T1000 (cell line): ENCODE measurements at places on chromosomes 11 and 22.

DNA sequence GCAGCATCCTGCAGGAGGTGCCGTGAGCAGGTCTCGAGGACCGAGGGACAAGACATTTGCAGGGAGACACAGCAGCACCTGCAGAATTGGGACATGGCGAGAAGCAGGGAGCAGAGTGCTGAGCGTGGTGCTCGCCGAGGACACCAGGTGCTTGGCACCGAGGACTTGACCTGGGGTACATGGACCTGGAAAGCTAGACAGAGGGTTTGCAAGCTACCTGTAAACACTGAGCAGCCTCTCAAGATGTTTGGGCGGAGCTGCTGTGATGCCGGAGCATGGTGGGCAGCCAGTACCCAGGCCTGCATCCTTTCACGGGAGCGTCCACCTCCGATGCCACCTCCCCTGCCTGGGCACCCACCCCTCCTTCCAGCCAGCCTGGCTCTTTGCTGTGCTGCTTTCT is 773.2 kb downstream of the TBC1D22A start:
- DNase-seq, result no peak

DNA sequence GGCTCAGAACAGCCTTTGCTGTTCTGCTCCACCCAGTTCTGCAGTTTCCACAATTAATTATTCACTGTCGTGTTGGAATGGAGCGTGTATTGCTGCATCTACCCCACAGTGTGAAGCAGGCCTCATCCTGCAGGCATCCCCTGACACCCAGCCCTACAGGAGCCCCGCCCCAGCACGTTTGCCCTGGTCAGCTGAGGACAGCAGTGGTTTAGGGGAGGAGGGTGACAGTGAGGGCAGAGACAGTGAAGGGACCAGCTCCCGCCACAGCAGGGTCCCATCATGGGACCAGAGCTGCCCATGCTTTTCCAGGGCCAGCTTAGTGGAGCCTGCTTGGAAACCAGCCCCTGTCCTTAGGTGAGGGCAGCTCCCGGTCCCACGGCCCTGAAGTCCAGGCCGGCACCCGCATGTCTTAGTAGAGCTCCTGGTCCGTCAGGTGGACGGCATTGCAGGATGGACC is 273.0 kb downstream of the TBC1D22A start:
- DNase-seq, result no peak

DNA sequence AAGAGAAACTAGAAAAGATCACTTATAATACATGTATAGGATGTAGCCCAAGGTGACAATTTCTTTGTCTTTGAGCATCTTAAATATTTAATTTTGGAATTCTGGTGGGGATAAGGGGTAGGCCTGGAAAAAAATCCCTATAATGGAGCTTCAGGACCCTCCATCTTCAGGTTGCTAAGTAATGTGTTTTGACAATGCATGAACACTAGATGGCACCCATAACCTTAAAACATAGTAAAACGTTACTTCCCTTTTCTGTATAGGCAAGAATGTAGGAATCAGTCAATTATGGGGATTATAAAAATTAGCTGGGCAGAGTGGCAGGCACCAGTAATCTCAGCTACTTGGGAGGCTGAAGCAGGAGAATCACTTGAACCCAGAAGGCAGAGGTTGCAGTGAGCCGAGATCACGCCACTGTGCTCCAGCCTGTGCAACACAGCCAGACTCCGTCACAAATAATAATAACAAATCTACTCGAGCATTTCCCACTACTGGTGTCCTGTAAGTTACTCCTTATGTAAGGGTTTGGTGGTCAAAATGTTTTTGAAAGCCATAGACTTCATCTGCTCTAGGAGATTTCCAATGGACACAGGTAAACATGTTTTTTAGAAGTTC is 541.9 kb upstream of the CCDC90B start:
- DNase-seq, result no peak

DNA sequence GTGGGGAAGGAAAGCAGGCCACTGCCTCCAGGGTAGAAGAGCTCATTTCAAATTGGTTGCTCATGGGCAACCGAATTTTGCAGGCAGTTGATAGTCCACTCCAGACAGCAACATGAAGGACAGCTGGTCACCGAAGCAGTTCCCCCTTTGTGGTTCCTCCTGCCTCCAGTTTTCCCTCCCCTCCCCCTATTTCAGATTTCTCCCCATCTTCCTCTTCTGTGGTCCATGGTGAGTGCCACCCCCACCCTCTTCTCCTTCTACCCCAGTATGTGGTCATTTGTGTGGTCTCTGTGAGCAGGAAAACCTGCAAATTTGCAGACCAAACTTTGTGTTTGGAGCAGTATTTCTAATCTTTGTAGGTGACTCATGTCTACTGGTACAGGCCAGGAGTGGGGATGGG is 38.2 kb upstream of the PAK1 start:
- DNase-seq, result no peak

GRCh38 chr11:82315093-82315492 is 418.6 kb downstream of the FAM181B start:
- no peak for DNase-seq

GRCh38 chr22:39554151-39554550 is 16.4 kb upstream of the CACNA1I start:
- DNase-seq, result no peak

GRCh38 chr11:132716037-132716436 is 816.3 kb downstream of the OPCML start:
- no peak for DNase-seq

DNA sequence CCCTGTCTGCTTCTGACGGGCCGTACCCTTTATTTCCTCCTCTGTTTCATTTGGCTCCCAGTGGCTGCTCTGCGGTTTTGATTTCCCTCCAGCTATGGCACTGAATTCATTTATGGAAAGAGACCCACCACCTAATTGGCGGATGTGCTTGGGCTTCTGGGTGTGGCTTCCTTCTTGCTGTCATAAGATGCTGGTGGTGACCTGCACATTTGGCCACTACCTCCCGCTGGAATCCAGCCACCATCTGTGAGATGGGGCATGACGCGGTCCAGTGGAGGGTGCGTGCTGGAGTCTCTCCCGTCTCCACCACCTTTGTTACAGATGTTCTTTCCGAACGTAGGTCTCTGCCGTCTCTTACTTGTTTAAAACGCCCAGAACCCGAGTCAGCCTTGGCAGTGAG is 47.7 kb upstream of the FADD start:
- DNase-seq, result no peak

DNA sequence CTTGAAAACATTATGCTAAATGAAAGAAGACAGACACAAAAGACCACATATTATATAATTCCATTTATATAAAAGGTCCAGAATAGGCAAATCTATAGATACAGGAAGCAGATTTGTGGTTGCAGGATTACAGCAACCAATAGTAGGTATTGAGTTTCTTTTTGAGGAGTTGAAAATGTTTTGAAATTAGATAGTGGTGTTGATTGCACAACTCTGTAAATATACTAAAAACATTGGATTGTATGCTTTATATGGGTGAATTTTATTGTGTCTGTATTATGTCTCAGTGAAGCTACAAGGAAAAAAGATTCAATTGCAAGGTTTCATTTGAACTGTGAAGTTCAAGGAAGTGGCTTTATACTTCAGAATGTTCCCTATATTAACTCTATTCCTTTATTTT is 3.0 kb upstream of the RRAS2 start:
- DNase-seq, result no peak

GRCh38 chr22:21025763-21026755 is 6.3 kb downstream of the SLC7A4 start:
- DNase-seq, result no peak

DNA sequence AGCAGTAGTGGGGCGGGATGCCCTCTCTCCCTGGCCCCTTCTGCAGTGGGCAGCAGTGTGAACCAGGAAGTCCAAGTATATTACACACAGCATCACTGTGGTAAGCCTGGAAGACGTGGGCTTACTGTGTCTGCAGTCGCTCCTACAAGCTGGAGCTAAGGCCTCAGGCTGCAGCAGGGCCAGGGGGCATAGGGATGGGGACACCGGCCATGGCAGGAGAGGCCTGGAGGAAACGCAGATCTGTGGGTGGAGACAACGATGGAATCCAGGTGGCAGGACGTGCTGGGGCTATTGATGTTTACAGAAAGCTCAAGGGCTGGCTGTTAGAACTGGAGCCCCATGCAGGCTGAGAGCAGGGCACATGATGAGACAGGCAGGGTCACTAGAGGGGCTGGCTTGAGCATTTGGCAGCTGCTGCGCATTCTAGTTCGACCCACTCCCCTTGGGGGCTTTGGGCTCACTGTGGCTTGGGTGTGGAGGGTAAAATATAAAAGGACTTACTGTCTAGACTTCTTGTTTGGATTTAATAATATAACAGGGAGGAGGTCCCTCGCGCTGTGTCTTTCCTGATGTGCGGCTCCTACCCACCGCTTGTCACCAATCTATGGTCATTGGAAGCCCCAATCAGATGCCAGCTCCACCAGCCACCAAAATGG is 539.5 kb downstream of the TBC1D22A start:
- DNase-seq, result no peak

DNA sequence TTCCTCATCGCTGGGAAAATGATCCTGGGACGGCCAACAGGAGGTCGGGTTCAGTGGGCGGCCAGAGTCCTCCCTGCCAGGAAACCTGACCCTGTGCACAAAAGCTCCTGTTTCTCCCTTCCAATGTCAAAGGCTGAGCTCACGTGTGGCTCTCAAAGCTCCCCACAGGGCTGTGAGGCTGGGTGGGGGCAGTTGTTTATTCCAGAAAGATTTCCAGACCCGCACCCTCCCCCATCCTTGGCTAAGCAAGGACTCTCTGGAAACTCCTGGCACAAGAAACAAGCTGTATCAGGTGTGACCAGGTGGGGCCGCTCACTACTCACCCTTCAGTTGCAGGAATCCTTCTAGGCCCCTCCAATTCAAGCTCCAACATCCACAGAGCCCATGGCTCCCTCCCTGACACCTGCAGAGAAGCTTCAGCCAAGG is 131.9 kb downstream of the SHANK2 start:
- DNase-seq, result no peak
